ENCODE measurements at places on chromosomes 1 and 21. TPM values are rescaled to one million over a fixed set of nuclear protein-coding genes. Genes with fewer than 3 reads are reported as not detected.

Gene CD1B
- total RNA-seq, result not detected

DNA sequence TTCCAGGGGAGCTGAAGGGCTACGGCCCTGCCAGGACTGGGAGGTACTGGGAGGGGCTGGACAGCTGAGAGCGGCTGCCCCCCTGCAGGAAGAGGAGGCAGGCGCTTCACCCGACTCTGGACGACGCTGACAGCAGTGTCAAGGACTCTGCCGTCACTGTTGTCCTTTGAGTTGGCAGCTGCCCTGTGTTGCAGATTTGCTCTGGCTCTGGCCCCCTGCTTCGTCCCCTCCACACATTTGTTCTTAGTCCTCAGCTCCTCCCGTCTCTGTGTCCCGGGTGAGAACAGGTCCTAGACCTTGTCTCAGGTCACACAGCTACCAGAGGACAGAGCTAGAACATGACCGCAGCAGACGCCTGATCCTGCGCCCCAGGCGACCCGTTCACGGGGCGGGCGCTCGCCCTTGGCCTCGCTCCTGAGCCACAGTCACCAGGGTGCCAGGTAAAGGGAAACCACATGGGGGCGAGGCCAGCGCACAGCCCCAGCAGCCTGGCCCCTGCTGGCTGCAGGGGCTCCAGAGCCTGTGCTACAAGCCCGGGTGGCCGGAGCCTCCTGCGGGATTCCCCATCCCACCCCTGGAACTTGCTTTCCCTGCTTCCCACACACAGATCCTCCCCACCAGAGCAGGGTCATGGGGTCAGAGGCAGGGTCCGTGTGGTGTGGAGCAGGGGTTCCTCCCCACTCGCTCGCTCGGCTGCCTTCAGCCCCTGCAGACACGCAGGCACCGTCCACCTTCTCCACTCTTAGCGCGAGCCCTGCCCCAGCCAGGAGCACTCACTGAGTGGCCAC is 10.7 kb upstream of the NPHP4 start:
- H3K36me3 ChIP-seq, result peaks cover 2% of the 10 kb centered on the region
- H3K4me1 ChIP-seq, result peaks cover 22% of the 10 kb centered on the region
- no peak overlapping the region for H3K4me3 ChIP-seq
- no peaks in the 10 kb centered on the region for H3K27me3 ChIP-seq

GRCh38 chr1:115220340-115221270 is 117.4 kb downstream of the NGF start:
- no peaks in the 10 kb centered on the region for H3K4me1 ChIP-seq
- no peak for DNase-seq
- no peak overlapping the region for H3K4me3 ChIP-seq
- no peaks in the 10 kb centered on the region for H3K27me3 ChIP-seq

GRCh38 chr1:182129398-182129797 is 67.9 kb upstream of the ZNF648 start:
- no peaks in the 10 kb centered on the region for H3K4me1 ChIP-seq
- peaks cover 9% of the 10 kb centered on the region for H3K27me3 ChIP-seq
- no peak overlapping the region for H3K27ac ChIP-seq

DNA sequence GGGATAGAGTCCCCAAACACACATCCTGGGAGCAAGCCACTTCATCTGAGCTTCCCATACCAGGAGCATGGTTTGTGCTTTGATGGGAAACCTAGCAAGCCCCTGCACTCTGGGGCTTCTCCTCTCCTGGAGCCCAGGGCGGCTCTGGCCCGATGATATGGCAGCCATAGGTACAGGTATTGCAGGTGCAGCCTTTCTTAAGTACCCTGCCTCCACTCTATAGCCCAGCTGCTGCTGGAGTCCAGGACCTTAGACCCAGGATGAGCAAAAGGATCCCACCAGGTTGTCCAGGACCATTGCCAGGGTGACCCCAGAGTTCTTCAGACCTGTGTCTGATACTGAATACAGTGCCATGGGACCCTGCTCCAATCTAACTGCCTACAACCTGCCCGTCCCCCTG is 4.2 kb downstream of the C1orf226 start:
- H3K4me3 ChIP-seq, result no peak overlapping the region
- H3K4me1 ChIP-seq, result peaks cover 2% of the 10 kb centered on the region

Gene FAM163A
- total RNA-seq, result not detected

Gene NCMAP
- not detected for total RNA-seq

- no peak for DNase-seq
- peaks cover 2% of the 10 kb centered on the region for H3K27me3 ChIP-seq
- H3K4me1 ChIP-seq, result peaks cover 9% of the 10 kb centered on the region
- H3K4me3 ChIP-seq, result no peak overlapping the region
Observed at GRCh38 chr1:109887884-109888283, 22.8 kb upstream of the CSF1 start.

DNA sequence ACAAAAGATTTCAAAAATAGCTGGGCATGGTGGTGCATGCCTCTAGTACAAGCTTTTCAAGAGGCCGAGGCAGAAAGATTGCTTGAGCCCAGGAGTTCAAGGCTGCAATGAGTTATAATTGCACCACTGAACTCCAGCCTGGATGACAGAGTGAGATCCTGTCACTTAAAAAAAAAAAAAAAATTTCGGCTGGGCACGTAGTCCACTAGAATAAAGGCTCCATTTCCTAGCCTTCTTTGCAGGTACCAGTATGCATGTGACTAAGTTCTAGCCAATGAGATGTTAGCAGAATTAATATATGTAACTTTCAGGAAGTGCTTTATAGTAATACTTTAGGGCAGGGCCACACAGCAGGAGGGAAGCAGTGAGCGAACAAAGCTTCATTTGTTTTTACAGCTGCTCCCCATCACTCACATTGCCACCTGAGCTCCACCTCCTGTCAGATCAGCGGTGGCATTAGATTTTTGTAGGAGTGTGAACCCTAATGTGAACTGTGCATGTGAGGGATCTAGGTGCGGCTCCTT is 28.8 kb upstream of the SYDE2 start:
- H3K27me3 ChIP-seq, result peaks cover 22% of the 10 kb centered on the region
- DNase-seq, result no peak
- no peaks in the 10 kb centered on the region for H3K36me3 ChIP-seq
- H3K27ac ChIP-seq, result no peak overlapping the region
- no peaks in the 10 kb centered on the region for H3K4me1 ChIP-seq

DNA sequence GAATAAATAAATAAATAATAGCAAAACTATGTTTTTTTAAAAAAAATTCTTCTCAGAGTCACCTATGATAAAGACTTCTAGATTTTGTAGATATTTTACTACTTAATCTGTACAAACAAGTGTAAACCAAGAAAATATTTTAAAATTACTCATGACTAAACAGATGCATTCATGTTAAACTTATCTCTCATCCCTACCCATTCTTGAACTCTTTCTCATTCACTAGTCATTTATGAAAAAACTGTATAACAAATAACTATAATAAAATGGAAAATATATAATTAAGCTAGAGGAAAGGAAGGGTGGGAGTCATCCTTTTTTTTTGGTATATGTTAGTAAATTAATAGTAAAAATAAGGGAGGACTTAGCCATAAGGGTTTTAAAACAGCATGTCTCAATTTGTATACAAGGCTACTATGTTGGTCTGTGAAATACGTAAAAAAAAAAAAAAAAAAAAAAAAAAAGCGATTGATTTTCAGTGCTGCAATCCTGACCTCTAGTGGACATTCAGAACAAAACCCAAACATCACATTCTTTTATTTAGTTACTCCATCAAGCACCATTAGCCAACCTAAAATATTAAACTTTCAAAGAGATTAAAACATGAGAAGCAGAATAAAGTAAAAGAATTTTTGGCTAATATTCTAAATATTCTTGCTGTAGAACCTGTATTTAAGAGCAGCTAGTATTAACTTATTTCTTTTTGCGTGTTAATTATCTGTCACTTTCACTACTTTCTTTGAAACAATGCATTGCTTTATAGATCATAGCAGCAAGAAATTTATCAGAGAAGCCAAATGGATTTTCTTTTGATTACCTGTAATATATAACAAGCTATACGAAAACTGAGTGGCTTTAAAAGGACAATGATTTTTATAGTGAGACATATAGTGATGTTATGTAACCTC is 255.8 kb upstream of the CACYBP start:
- DNase-seq, result no peak
- no peak overlapping the region for H3K4me3 ChIP-seq
- no peak overlapping the region for H3K27ac ChIP-seq
- peaks cover 3% of the 10 kb centered on the region for H3K27me3 ChIP-seq
- H3K4me1 ChIP-seq, result peaks cover 1% of the 10 kb centered on the region
- H3K36me3 ChIP-seq, result no peaks in the 10 kb centered on the region

GRCh38 chr1:198520524-198521254 is 19.8 kb downstream of the ATP6V1G3 start:
- H3K36me3 ChIP-seq, result no peaks in the 10 kb centered on the region
- DNase-seq, result peak; percentile 31
- peak overlapping the region; percentile 83 for H3K27ac ChIP-seq
- peak overlapping the region; percentile 65 for H3K4me3 ChIP-seq

GRCh38 chr21:46399686-46400085 is 59.0 kb upstream of the DIP2A start:
- H3K4me1 ChIP-seq, result no peaks in the 10 kb centered on the region
- H3K36me3 ChIP-seq, result peaks cover 39% of the 10 kb centered on the region
- H3K27ac ChIP-seq, result no peak overlapping the region
- H3K27me3 ChIP-seq, result no peaks in the 10 kb centered on the region
- H3K4me3 ChIP-seq, result no peak overlapping the region
- no peak for DNase-seq

GRCh38 chr1:5745800-5746610 is 246.2 kb downstream of the NPHP4 start:
- H3K27me3 ChIP-seq, result peaks cover 10% of the 10 kb centered on the region
- no peaks in the 10 kb centered on the region for H3K4me1 ChIP-seq
- H3K4me3 ChIP-seq, result no peak overlapping the region
- peak; percentile 49 for DNase-seq
- no peaks in the 10 kb centered on the region for H3K36me3 ChIP-seq

Gene UQCRH
- 273 TPM for total RNA-seq

GRCh38 chr1:235632506-235633401 is 16.8 kb downstream of the GNG4 start:
- no peaks in the 10 kb centered on the region for H3K36me3 ChIP-seq
- H3K27ac ChIP-seq, result no peak overlapping the region
- H3K4me1 ChIP-seq, result peaks cover 8% of the 10 kb centered on the region
- DNase-seq, result no peak
- peaks cover 16% of the 10 kb centered on the region for H3K27me3 ChIP-seq

DNA sequence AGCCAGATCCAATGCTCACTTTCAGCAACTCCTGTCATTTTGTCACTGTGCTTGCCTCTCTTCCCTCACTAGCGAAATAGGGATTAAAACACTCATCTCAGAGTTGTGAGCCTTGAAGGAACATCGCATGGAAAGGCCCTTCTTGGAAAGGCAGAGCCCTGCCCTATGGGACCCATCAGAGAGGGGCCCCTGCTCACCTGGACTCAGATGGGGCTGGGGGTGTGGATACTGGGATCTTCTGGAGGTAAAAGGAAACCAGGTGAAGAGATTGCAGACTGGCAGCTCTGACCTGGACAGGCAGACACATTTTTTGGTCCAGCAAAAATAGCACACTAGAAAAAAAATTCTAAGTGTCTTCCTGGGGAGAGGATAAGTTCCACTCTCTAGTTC is 54.2 kb upstream of the EPS8L3 start:
- H3K4me1 ChIP-seq, result peaks cover 31% of the 10 kb centered on the region
- peaks cover 3% of the 10 kb centered on the region for H3K27me3 ChIP-seq
- no peak overlapping the region for H3K4me3 ChIP-seq

- peak overlapping the region; percentile 83 for H3K27ac ChIP-seq
- H3K27me3 ChIP-seq, result peaks cover 3% of the 10 kb centered on the region
- peaks cover 47% of the 10 kb centered on the region for H3K4me1 ChIP-seq
- H3K36me3 ChIP-seq, result no peaks in the 10 kb centered on the region
- no peak for DNase-seq
Observed at GRCh38 chr1:226126824-226127569, 59.5 kb downstream of the ACBD3 start.

DNA sequence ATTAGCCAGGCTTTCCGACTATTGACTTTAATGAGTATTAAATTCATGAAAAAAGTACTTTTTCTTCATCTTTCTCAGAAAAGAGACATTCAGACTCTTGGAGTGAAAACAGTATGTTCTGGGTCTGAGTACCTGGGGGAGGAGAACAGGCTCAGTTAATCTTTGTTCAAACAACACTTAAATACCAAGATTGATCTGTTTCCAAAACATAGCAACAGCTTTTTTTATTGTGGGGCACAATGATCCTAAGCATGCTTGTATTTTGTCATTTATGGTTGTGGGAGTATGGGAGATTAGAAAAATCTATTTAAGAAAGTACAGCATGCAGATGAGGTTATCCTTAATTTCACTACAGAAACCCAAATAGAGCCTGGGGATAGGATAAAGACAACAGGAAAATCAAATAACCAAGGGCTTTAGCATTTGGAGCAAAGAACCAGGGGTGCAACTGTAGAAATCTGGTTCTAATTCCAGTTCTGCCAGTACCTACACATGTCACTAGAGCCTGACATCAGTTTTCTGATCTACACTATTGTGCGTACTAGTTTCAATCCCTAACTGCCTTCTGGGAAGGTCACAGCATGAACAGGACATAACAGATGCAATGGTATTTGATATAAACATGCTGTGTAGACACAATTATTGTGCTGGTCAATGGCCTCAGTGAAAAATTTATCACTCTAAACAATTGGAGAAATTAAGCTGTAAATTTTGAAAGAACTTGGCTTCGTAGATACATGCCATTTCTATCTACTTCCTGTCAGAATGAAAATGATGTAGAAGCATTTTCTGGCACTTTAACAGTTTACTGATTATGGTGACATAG is 91.2 kb downstream of the KCNK1 start:
- H3K4me1 ChIP-seq, result no peaks in the 10 kb centered on the region
- no peak overlapping the region for H3K4me3 ChIP-seq
- no peak overlapping the region for H3K27ac ChIP-seq
- peaks cover 7% of the 10 kb centered on the region for H3K27me3 ChIP-seq
- H3K36me3 ChIP-seq, result no peaks in the 10 kb centered on the region
- no peak for DNase-seq

GRCh38 chr1:3459940-3460671 is 5.6 kb downstream of the ARHGEF16 start:
- H3K27ac ChIP-seq, result no peak overlapping the region
- H3K36me3 ChIP-seq, result no peaks in the 10 kb centered on the region
- no peak overlapping the region for H3K4me3 ChIP-seq
- no peak for DNase-seq

DNA sequence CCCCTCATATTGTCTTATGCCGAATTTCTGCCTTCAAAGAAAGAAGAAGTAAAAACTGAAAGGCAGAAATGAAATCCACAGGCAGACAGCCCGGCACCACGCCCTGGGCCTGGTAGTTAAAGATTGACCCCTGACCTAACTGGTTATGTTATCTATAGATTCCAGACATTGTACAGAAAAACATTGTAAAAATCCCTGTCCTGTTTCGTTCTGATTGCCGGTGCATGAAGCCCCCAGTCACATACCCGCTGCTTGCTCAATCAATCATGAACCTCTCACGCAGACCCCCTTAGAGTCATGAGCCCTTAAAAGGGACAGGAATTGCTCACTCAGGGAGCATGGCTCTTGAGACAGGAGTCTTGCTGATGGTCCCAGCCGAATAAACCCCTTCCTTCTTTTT is 49.3 kb downstream of the JMJD4 start:
- no peak overlapping the region for H3K27ac ChIP-seq
- no peaks in the 10 kb centered on the region for H3K4me1 ChIP-seq
- peaks cover 2% of the 10 kb centered on the region for H3K36me3 ChIP-seq
- no peaks in the 10 kb centered on the region for H3K27me3 ChIP-seq

Gene HSF2BP
- total RNA-seq, result 0.56 TPM

Gene NCAM2
- total RNA-seq, result not detected

Gene KRTAP13-2
- total RNA-seq, result not detected
